ENCODE measurements at places on chromosomes 1 and 21.

DNA sequence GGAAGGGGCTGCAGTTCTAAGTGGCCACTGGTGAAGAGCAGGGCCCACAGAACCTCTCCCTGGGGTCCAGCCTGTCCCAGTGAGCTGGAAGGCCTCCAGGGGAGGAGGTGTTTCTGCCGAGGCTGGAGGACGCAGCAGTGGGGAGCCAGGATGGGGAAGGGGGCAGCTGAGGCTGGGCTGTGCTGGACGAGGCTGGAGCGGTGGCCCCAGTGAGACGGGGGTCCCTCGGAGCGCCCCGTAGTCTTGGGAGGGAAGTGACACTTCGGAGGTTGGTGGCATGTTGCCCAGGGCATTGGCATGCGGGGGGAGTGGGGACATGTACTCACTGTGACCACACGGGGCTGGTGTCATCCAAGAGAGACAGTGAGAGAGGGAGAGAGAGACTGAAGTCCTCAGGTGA, 33.5 kb downstream of the AJAP1 start:
- DNase-seq, result no peak

GRCh38 chr1:154572468-154573167, 5.0 kb downstream of the CHRNB2 start:
- DNase-seq, result no peak

DNA sequence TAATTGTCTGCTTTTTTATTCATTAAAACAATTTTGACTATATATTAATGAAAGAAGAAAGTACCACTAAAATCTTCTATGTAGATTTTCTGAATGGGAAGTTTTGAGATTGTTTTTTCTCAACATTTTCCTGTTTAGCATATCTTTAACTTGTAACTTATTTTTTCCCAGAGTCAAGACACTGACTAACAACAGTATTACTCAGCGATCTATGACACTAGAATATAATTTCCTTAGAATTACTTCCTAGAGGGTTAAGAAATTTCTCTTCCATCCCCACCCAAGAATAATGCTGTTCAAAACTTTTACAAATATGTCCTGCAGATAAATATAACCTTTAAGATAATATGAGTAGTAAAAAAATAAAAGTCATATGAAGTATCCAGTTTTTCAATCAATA, 218.2 kb upstream of the NR5A2 start:
- DNase-seq, result no peak

DNA sequence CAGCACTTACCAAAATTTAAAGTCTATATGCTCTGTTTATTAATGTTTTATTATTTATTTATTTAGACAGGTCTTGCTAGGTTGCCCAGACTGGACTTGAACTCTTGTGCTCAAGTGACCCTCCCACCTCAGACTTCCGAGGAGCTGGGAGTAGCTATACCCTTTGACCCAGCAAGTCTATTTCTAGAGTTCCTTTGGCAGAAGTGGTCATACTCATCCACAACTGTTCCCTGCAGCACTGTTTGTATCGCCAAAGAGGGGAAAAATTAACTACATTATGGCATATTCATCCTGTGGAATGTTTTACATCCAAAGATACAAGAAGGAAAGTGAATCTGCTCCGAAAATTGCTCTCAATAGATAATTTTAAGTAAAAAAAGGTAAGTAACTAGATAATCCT, 28.5 kb downstream of the CACNA1S start:
- DNase-seq, result no peak

GRCh38 chr1:156601122-156601830, at the start of gene GPATCH4:
Gene GPATCH4 (minus strand): TSS chr1:156601479.
- DNase-seq, result peak; percentile 70

- DNase-seq, result no peak
Measured at GRCh38 chr1:52423771-52424170, 19.4 kb downstream of the PRPF38A start.

DNA sequence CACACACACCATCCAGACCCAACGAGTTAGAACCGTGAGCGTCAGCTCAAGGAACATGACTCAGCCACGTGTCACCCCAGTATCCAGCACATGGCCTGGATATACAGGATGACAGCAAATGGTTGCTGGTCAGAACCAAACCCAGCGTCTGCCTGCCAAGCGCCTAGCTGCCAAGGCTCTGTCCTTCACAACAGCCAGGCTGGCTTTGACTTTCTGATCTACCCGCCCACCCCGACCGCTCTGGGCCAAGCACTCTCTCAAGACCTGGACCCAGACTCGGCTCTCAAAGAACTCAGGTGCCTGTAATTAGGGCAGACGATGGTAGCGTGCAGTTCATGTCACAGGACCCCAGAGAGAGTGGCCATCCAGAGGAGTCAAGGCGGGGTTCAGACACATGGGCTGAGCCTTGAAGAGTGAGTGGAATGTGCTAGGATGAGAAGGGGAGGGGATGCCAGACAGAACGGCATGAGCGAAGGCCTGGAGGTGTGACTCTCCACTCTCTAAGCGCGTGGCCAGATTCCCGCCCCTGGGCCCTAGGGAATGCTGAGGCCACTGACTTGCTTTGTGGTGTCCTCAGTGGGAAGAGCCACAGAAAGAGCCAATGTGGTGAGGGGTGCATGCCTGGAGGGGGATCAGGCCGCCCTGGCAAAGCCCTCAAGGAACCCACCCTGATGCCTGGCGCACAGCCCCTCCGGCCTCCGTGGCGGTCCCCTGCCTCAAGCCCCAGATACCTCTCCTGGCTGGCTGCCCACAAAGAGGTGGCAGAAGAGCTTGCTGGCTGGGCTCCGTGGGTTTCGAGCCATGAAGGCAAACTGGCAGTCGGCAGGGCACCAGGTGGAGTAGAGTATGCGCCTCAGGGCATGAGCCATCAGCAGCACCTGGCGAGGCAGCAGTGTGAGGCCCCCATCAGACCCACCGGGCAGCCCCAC, 7.0 kb downstream of the SH2D5 start:
- DNase-seq, result peak; percentile 83

DNA sequence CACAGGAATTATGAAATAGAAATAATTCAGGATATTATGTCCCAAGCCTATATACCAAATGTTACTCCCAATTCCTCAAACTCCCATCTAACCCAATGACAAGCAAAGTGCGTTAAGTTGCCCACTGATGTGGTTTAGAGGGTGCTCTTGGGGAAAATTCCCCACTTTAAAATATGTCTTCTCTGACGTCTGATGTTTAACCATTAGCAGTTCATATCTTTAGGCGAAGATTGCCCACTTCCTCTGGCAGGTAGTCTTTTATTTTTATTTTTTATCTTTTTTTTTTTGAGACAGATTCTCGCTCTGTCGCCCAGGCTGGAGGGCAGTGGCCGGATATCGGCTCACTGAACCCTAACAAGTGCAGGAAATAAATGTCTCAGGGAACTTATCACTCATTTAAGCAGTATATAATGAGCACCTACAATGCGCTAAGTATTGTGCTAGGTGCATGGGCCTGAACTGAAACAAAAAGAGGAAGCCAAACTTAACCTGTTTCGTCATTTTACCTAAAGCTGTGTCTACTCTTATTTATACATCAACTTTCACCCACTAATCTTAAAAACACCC, 1.3 kb upstream of the LYST start:
- DNase-seq, result no peak

GRCh38 chr1:94528826-94529225, 12.7 kb downstream of the F3 start:
- no peak for DNase-seq

DNA sequence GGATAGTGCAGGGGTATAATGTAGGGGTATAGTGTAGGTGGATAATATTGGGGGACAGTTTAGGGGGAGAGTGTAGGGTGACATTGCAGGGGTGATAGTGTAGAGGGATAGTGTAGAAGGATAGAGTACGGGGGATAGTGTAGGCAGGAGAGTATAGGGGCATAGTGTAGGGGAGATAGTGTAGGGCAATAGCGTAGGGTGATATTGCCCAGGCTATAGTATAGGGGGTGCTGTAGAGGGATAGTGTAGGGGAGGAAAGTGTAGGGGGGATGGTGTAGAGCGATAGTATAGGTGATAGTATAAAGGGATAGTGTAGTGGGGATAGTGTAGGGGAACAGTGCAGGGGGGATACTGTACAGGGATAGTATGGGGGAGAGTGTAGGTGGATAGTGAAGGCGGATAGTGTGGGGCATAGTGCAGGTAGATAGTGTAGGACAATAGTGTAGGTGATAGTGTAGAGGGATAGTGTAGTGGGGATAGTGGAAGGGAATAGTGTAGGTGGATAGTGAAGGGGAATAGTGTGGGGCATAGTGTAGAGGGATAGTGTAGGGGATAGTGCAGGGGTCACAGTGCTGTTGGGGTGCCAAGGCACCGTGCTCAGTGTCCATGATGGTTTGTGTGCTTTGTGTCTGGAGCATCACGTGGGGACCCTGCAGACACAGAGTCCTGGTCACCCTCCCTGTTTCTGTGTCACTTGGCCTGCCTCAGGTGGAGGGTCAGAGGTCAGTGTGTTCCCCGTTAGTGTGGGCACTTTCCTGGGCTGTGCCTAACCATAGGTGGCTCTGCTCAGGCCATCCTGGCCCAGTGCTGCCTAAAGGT, 10.5 kb upstream of the ARF1 start:
- no peak for DNase-seq

- no peak for DNase-seq
Measured at GRCh38 chr1:160706526-160707235, 4.9 kb downstream of the CD48 start.

GRCh38 chr1:179440971-179441370, 75.2 kb downstream of the AXDND1 start:
- DNase-seq, result no peak

DNA sequence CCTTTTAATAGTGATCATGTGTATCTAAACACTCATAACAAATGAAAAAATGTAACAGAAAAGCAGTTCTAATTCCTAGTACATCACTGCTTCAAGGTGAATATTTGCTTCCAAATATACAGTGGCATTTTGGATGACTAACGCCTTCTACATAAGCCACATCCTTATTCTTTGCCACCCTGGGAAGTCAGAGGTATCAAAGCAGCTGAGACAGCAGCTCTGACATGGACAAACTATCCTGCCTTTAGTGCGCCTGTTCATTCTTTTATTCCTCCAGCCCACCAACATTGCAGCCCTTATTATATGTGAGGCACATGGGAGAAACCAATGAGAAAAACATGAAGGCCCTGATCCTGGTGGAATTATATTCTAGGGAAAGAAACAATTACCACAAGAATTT, 183.0 kb downstream of the APP start:
- no peak for DNase-seq

Measured in RCC 7860 (cell line).